ENCODE measurements at places on chromosomes 16 and 17.

DNA sequence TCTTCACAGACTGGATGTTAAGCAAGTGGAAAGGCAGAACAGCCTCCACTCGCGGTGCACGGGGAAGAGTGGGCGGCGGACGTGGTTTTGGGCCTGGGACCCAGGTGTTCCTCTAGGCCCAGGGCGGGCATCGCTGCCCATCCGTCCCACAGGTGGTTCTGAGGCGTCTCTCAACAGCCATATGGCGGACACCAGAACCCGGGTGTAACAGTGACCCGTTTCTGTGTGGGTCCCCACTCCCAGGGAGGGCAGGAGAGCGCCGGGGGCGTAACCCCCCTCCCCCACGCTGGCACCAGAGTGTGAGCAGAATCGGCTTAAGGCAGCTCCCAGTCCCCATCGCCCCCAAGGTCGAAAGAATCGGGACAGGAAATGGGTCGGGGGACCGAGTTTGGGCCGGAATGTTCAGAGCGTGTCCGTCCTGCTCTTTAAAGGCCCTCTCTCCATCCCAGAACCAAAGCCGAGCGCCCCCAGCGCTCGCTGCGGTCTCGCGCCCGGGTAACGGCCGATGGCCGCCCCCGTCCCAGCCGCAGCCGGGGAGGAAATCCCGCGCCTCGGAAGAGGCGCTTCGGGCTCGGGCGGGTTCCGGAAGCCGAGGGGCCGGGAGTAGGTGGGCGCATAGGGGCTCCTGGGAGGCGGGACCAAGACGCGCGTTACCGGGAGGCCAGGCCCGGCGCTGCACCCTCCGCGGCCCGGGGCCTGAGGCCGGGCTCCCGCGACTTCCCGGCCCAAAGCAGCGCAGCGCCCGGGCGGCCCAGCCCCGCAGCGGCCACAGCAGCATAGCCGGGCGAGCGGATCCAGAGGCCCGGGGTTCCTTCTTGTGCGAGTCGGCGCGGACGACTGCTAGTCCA, at the start of gene TK2:
TK2 (minus strand) TSS at position 839 of the 848 bp plus-strand sequence; CDS start at position 778, 61 bp downstream.
- no peak for DNase-seq

GRCh38 chr17:49217651-49218413, 7.3 kb downstream of the ABI3 start:
- peak; percentile 39 for DNase-seq

- DNase-seq = no peak
These were observed 812 bp upstream of the MYOCD start for GRCh38 chr17:12664894-12665262.

- DNase-seq = no peak
These were observed 148.0 kb upstream of the TNRC6C start for GRCh38 chr17:77810536-77810935.

GRCh38 chr17:12637015-12637414, 28.7 kb upstream of the MYOCD start:
- DNase-seq = no peak

GRCh38 chr16:87721622-87722585, 43.9 kb downstream of the KLHDC4 start:
- no peak for DNase-seq

DNA sequence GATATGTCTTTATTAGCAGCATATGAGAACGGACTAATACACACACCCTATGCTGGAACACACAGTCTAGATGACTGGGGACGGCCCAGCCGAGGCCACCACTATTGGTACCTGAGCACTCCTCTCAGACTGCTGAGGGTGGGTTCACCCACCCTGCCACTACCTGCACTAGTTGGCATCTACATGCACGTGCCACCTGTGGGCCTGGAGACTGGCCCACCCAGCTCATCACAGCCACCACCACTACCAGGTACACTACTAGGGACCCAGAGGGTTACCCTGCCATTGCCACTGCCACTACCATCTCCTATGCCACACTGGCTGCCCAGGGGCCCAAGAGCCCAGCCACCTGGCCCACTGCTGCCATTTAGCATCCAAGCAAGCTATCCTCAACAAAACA, 32.5 kb downstream of the MEAK7 start:
- DNase-seq = no peak

GRCh38 chr17:67624886-67625656, 92.7 kb upstream of the NOL11 start:
- DNase-seq = no peak
